Fibroblast of skin of left biceps (primary cell): ENCODE measurements at places on chromosomes 12 and 14.

DNA sequence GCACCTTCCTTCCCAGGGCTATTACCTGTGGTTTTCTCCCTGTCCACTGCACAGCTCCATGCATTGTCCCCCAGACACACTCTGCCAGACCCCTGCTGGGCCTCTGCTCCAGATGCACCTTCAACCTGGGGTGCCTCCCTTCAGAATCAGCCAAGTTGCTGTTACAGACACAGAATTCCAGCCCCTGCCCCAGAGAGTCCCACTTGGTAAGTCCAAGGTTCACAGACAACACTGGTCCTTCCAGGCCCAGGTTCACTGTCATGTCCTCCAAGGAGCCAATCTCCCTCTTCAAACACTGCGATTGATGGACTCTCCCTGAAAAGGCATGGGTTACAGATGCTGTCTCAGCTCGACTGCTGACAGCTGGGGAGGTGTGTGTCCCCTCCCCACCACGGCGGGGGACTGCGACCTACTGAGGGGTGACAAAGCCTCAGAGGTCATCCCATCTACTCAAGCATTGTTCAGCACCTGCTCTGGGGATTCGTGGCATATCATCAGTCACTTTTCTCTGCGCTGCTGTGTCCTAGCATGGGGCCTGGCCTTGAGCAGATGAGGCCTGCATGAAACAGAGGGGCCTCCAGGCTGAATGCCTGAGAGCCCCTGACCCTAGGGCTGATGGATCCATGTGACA, 24.3 kb downstream of the CALM1 start:
- DNase-seq = no peak

GRCh38 chr12:119652665-119653064, 15.3 kb upstream of the PRKAB1 start:
- no peak for DNase-seq

- no peak for DNase-seq
Observed at GRCh38 chr12:118611295-118611694, 234.9 kb downstream of the SUDS3 start.

GRCh38 chr14:102498678-102499265, 10.8 kb downstream of the ANKRD9 start:
- DNase-seq = no peak

- DNase-seq = no peak
Observed at GRCh38 chr12:130354407-130354806, 16.7 kb downstream of the PIWIL1 start.

- no peak for DNase-seq
Observed at GRCh38 chr12:86917121-86917520, 660.9 kb upstream of the MGAT4C start.

- no peak for DNase-seq
Observed at GRCh38 chr12:52155048-52155868, 36.6 kb downstream of the KRT80 start.

- no peak for DNase-seq
Observed at GRCh38 chr12:92803903-92804302, 101.1 kb downstream of the PLEKHG7 start.

DNA sequence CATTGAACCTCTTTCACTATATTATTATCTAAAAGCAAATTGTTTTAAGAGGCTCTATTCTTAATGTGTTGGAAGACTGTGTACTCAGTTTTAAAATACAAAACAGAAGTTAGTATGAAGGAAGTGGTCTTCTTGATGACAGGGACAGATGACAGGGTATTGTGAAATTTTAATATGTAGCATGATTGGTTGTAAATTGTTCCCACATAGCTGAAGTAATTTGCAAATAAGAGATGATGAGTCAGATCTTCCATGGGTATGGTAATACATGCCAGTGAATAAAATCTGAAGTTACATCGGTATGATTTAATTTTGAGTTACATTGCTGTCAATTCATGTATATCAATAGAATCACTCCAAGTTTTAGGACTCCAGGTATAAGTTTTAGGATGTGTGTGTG, 454.8 kb downstream of the AEBP2 start:
- DNase-seq = peak; percentile 40

- DNase-seq = no peak
Observed at GRCh38 chr12:127538316-127538715, 728.7 kb upstream of the TMEM132C start.

- DNase-seq = no peak
Observed at GRCh38 chr12:130965214-130965613, 11.5 kb downstream of the ADGRD1 start.

- no peak for DNase-seq
Observed at GRCh38 chr14:103395244-103395643, 10.0 kb downstream of the MARK3 start.

DNA sequence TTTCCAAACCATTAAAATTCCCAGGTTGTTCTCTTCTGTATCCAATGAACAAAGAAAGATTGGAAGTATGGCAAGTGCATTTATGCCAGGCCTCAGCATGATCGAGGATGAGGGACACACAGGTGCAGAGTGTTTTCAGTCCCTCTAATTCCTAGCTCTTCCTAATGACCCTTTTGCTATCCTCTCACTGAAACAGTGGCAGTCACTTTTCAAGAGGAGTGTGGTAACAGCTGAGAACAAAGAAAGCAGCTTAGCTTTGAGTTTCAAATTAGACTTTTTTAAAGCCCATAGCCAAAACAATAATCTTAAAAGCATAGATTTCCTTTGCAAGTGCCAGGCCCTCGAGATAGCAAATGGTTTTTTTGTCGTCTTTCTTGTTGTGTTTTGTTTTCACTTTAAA, 110.8 kb downstream of the KCNH5 start:
- DNase-seq = no peak

GRCh38 chr14:45204241-45204640, 48.8 kb downstream of the MIS18BP1 start:
- no peak for DNase-seq

GRCh38 chr12:106188256-106188655, 49.5 kb upstream of the NUAK1 start:
- DNase-seq = no peak

DNA sequence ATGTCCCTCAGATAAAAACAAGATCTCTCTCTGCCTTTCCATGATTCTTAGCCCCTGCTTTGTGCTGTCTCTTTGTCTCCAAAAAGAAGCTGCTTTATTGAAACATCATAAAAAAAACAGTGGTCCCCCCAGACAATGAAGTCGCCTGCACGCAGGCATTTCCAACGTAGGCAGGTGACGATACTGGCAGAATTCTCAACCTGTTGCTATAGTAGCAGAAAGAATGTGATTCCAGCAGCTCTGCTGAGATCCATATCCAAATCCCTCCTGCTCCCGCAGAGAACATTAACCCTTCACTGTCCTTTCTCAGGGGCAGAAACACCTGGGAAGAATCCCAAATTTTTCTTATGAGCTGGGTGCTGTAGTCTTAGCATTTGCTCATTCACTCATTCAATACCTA, 84.8 kb downstream of the STON2 start:
- no peak for DNase-seq

DNA sequence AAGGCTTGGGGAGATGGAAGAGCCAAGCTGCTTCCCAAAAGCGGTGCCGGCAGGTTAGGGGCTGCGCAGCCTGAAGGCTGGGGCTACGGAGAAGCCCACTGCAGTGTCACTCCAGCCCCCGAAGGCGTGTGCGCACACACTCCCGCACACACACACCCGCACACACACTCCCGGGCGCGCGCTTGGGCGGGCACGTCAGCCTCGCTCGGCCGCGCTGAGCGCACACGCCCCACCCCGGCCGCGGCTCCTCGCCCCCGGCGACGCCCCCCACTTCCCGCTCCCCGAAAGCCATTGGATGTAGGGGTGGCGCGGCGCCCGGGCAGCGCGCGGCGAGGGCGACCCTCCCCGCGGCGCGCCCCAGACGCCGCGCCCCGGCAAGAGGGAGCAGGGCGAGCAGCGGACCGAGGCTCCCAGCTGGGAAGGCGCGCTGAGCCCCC, at the start of gene KCNK10:
KCNK10 (minus strand) TSS at position 184 of the 437 bp plus-strand sequence. CDS start 471 bp downstream, outside the sequence.
- DNase-seq = no peak

- DNase-seq = peak; percentile 5
Observed at GRCh38 chr14:65332141-65332871, 80.2 kb upstream of the FUT8 start.

- DNase-seq = no peak
Observed at GRCh38 chr12:6313326-6313940, 3.0 kb downstream of the PLEKHG6 start.

GRCh38 chr14:95507174-95507573, 9.3 kb downstream of the SYNE3 start:
- DNase-seq = no peak

- DNase-seq = no peak
Observed at GRCh38 chr14:35875296-35875695, 49.2 kb downstream of the BRMS1L start.

GRCh38 chr12:24617471-24617870, 331.4 kb downstream of the BCAT1 start:
- no peak for DNase-seq

DNA sequence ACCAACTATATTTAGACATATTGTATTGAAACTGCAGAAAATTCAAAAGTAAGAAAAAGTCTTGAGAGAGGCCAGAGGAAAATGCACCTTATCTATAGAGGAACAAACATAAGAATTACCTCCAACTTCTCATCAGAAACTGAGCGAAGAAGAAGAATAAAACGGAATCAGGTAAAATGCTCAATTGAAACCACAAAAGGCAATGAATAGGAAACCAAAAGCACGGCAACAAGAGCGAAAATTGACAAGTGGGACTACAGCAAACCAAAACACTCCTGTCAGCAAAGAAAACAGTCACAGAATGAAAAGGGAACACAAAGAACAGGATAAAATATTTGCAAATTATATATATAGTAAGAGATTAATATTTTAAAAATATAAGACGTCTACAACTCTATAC, 61.9 kb upstream of the PARP11 start:
- DNase-seq = no peak

GRCh38 chr12:71400481-71400880, 39.1 kb upstream of the LGR5 start:
- no peak for DNase-seq

GRCh38 chr12:63302941-63303536, 152.0 kb upstream of the AVPR1A start:
- DNase-seq = no peak

DNA sequence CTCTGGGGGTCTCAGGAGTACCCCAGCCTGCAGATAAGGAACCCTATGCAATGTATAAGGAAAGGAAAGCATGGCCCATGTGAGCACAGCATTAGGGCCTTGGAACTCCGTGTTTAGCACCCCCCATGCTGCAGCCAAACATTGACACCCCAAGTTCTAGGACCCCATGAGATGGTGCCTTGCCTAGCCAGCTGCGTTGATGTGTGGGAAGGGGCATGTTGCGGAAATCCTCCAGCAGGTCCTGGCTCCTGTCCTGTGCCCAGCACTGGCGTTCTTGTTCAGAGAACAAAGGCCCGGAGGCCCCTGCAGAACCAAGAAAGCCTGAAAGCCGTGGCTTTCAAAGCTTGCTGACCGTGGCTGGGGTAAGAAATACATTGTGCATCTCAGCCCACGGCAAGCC, 99.4 kb upstream of the DIO3 start:
- no peak for DNase-seq

GRCh38 chr12:24922090-24922489, 26.8 kb downstream of the BCAT1 start:
- DNase-seq = no peak

GRCh38 chr14:73234029-73234428, 3.3 kb upstream of the PAPLN start:
- DNase-seq = no peak

GRCh38 chr14:24366721-24367513, 1.1 kb upstream of the NFATC4 start:
- peak; percentile 97 for DNase-seq

- no peak for DNase-seq
Observed at GRCh38 chr14:39682582-39682981, 250.3 kb upstream of the FBXO33 start.

DNA sequence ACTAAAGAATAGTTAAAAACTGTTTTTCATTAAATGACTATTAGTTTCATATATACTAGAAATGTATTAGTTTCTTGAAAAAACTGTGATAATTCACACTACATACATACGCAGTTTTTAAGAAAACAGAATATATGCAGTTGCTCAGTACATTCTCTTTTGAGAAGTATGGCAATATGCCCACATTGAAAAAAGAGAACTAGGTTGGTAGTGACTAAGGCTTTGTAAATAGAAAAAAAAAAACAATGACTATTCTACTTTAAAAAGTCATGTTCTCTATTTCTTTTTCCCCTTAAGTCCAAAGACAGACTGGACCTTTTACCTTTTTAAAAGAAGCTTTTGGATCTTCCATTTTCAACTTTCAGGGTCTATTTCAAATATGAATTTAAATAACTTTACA, 25.0 kb downstream of the SNX6 start:
- DNase-seq = no peak

GRCh38 chr12:65162609-65163008, 6.8 kb upstream of the LEMD3 start:
- no peak for DNase-seq

DNA sequence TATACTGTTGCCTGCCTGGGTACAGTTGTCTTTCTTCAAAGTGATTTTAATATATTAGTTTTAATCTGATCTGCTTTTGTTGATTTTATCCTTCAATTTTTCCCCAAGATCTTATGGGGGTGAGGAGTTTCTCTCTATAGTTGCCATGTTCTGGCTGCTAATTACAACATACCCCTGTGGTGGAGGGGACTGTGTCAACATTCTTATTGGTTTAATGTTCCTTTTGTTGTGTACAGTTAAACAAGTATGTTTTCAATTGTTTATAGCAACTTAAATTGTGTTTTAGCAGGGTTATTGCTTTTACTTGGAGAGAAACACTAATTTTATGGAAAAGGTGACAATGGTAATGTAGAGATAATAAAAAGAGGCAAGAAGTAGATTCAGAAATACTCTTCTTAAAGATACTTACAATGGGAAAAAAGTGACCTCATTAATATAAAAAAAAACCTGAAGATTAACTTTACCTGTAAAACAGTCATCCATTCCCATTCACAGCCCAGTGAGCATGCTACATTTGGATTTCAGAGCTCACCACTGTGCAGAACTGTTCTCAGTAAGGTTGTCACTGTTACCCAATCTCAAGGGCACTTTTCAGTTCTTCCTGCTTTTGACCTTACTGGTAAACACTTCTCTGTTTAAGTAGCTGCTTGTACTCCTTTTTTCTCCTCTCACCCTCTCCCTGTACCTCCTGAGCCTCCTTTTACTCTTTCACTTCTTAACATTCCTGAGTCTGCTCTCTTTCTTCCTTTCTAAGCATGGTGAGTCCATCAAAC, 8.1 kb upstream of the LRRK2 start:
- no peak for DNase-seq

DNA sequence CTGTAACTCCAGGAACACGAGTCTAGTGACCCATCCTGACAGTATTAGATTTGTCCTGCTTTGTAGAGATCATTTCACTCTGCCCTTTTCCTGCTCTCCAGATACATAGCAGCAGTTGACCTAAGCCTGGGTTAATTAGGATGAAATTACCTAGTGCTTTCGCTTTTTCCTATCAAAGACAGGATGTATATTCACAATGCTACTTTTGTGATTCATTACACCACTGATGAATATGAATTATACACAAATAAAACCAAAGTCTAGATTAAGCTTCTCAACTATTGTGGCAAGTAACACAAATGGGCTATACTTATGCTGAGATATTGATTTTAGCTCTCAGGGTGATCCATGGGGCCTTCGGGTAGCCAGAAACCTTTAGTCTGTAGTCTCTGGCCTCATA, 17.9 kb downstream of the CERS5 start:
- DNase-seq = no peak

GRCh38 chr12:91988086-91988923, 157.3 kb downstream of the BTG1 start:
- DNase-seq = no peak
